ENCODE measurements at places on chromosomes 2 and 18.

DNA sequence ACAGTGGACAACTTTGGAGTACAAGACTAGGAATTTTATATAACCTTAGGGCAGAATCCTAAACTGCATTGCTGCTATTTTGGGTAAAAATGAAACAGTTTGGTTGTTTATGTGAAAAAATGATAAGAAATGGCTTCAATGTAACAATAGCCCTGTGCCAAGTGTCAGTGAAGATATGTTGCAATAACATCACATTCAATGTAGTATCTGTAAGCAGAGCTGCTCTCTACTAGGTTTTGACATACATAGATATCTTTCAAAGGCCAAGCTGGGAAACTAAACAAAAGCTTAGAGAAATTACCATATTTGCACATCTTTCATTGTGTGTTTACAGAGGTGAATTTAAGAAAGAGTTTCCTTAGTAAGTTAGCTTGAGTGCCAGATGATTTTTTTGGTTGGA lies 135.0 kb upstream of the DOK6 start:
- no peaks in the 10 kb centered on the region for H3K27me3 ChIP-seq
- no peak overlapping the region for H3K27ac ChIP-seq
- no peak for DNase-seq
- no peaks in the 10 kb centered on the region for H3K4me1 ChIP-seq
- peaks cover 16% of the 10 kb centered on the region for H3K36me3 ChIP-seq
- no peak overlapping the region for H3K4me3 ChIP-seq

DNA sequence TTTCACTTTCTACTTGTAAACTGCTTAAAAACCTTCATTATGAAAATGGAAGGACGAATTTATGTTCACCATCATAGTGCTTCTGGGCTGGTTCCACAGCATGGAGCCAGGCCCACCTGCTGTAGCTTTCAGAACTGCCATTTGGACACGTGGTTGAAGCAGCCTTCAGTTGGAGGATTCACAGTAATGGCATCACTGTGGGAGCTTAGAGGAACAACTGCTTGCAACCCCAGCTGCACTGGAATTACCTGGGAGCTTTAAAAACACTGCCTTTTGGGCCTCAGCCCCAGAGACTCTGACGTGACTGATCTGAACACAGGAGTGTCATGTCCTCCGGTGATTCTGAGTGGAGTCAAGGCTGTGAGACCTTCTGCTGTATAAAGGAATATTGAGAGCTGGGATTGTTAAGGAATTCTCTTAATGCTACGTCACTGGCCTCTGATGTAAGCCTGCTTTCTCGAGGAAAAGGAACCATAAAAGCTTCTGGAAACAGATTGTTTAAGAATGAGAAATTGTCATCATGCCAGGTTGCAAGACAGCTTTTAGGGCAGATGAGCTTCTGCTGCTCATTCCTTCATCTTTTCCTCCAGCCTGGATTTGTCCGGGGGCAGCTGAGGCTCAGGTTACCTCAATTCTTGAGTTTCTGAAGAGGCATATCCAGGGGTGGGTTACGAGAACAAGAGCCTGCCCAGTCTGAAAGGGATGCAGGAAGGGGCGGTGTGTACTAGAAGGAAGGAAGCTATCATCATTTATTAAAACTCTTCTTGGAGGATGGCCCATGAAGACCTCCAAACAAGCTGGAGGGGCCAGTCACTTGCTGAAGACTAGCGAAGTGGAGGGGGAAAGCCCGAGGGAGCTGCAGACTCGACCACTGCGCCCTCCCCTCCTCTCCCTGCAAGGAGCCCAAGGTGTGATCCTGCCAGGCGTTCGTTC lies 1.3 kb upstream of the IL1R1 start:
- peaks cover 14% of the 10 kb centered on the region for H3K36me3 ChIP-seq
- DNase-seq: no peak
- H3K4me1 ChIP-seq: peaks cover 25% of the 10 kb centered on the region
- no peak overlapping the region for H3K27ac ChIP-seq
- H3K4me3 ChIP-seq: peak overlapping the region; percentile 28

- H3K4me1 ChIP-seq: no peaks in the 10 kb centered on the region
- no peak overlapping the region for H3K4me3 ChIP-seq
- DNase-seq: no peak
- H3K36me3 ChIP-seq: no peaks in the 10 kb centered on the region
Observed at GRCh38 chr2:159788253-159788652, 9.8 kb downstream of the CD302 start.

DNA sequence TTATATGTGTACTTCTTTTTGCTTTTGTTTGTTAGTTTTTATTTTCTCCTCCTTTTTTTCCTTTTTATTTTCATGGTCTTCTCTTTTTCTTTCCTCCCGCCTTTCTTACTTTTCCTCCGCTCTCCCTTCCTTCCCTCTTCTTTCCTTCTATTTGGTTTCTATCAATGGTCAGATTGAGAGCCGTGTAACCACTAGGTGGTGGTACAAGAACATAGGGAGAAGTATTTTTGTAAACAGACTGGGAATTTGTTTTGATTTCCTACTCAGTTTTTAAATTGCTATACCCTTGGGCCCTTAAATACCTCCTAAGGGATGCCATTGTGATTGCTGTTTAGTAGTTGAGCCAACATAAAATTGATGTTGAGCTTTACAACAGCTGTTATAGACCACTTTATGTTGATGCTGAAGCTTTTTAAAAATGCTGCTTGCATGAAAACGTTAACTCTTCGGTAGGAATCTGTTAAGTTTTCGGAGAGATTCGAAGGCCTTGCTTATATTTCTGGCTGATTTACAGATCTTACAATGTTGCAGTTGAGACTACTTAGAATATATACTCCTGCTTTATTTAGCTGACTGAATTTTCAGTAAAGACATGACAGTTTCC lies 124.2 kb downstream of the UBE2E3 start:
- peaks cover 12% of the 10 kb centered on the region for H3K4me1 ChIP-seq
- H3K36me3 ChIP-seq: no peaks in the 10 kb centered on the region
- H3K4me3 ChIP-seq: peak overlapping the region; percentile 10
- DNase-seq: peak; percentile 63

DNA sequence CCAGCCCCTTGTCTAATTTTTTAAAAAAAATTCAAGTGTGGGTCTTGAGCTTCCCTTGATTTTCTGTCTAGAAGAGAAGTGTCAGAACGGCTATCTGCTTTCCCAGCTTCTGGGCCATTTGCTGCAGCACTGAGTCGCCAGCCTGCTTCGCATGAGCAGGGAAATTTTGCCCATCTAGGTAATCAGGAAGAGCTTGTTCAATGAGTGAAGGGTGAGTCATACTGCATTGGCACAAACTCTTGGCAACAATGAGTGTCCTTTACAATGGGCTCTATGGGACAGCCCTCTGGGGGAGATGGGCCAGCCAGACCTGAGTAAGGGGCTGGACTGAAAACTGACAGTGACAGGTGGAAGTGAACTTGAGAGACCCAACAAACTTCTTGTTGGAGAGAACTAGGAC lies 2.4 kb upstream of the RNF144A start:
- no peak for DNase-seq
- H3K4me3 ChIP-seq: peak overlapping the region; percentile 72
- no peaks in the 10 kb centered on the region for H3K27me3 ChIP-seq
- peaks cover 4% of the 10 kb centered on the region for H3K36me3 ChIP-seq
- peaks cover 81% of the 10 kb centered on the region for H3K4me1 ChIP-seq

- no peak for DNase-seq
- no peaks in the 10 kb centered on the region for H3K27me3 ChIP-seq
- H3K27ac ChIP-seq: peak overlapping the region; percentile 32
- H3K36me3 ChIP-seq: peaks cover 4% of the 10 kb centered on the region
Observed at GRCh38 chr2:20346565-20347381, 3.9 kb downstream of the PUM2 start.

DNA sequence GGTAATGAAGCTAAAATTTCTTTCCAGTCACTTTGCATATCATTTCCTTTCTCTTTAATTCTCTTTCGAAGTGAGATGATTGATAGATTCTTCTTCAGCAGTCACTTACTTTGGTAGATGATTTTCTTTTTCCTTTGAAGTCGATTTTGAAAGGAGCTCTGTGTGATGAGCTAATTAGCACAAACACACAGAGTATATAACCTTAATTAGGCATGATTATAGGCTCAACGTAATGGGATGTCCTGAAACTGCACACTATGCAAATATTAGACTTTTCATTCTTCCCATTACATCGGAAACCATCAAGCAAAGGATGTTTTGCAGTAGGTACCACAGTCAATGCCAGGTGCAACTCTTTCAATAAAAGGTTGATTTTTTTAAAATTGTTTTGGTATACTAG lies 6.4 kb upstream of the CTLA4 start:
- no peaks in the 10 kb centered on the region for H3K27me3 ChIP-seq
- H3K27ac ChIP-seq: no peak overlapping the region
- H3K4me3 ChIP-seq: no peak overlapping the region
- H3K4me1 ChIP-seq: peaks cover 11% of the 10 kb centered on the region
- no peak for DNase-seq

DNA sequence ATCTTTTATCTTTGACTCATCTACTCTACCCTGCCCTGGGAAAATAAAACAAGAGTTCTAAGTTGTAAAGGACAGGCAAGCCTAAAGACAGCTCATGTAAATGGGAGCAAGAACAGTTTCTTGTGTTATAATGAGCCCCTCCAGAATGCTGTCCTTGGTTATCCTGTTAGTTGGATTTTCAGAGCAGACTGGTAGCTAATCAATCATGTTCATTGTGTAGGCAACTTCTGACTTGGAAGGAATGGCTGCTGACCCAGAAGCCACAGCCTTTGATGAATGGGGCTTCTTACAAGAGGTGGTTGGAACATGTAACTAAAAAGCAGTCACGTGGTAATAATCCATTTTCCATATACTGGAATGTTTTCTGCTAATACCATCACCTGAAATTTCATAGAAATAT lies 254.2 kb downstream of the AGPS start:
- H3K4me1 ChIP-seq: no peaks in the 10 kb centered on the region
- no peak overlapping the region for H3K27ac ChIP-seq
- DNase-seq: no peak
- H3K4me3 ChIP-seq: no peak overlapping the region
- no peaks in the 10 kb centered on the region for H3K36me3 ChIP-seq

GRCh38 chr2:113091231-113091896 lies 23.6 kb downstream of the IL1F10 start:
- no peaks in the 10 kb centered on the region for H3K4me1 ChIP-seq
- H3K27ac ChIP-seq: no peak overlapping the region
- DNase-seq: no peak
- no peaks in the 10 kb centered on the region for H3K27me3 ChIP-seq
- H3K4me3 ChIP-seq: no peak overlapping the region
- H3K36me3 ChIP-seq: peaks cover 3% of the 10 kb centered on the region

GRCh38 chr2:211103989-211104388 lies 547.6 kb downstream of the CPS1 start:
- no peaks in the 10 kb centered on the region for H3K36me3 ChIP-seq
- DNase-seq: no peak
- no peak overlapping the region for H3K27ac ChIP-seq
- H3K27me3 ChIP-seq: no peaks in the 10 kb centered on the region

DNA sequence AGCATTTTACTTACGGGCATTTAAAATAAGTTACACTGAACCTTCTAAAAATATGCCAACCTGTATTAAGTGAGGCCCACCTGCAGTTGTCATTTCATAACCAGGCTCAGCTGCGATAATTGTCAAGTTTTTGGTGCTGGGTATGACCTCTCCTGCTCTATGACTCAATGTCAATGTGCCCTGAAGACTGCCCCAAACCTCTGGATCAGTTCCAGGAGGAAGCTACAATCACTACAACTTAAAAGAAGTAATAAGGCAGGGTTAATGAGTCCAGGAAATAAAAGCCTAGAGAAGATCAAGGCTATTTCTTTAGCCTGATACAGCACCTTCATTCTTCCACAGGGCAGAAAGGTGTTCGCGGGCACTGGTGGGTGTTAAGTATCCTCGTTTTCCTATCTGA lies 22.9 kb downstream of the POLR1A start:
- H3K36me3 ChIP-seq: no peaks in the 10 kb centered on the region
- no peak for DNase-seq
- peaks cover 26% of the 10 kb centered on the region for H3K4me1 ChIP-seq
- peak overlapping the region; percentile 27 for H3K27ac ChIP-seq

DNA sequence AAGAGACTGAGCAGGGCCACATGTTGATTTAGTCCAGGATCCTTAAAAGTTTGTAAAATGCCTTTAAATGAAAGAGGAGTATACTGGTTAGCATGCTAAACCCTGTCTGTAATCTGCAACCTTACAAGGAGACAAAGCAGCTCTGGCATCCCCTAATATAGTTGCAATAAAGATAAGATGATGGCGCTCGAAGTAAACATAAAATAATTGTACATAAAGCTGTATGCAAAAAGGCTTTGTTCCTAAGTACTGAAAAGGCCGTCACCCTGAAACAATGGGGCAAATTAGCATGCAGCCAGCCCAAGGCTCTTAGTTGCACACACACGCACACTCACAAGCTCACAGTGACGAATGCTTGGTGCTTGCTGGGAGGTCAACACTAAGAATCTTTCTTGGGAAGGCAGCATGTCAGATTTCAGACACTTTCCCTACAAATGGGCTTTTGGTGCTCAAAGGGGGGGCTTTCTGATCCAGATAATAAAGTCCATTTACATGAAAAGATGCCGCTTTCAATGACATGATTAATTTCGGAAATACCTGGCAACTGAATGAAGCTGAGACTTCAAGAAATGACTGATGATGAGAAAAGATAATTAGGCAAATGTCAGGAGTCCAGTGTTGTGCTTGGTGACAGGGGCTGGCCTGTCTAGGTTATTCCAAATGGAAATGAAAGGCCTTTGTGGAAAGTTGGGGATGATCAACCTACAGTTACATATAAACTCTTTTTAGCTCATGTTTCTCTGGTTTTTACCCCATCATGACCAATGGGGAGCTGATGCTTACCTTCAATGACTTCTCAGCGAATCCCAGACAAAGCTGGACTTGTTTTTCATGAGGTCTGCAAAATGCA lies 370.3 kb downstream of the MEIS1 start:
- DNase-seq: no peak
- H3K36me3 ChIP-seq: no peaks in the 10 kb centered on the region
- no peak overlapping the region for H3K27ac ChIP-seq

DNA sequence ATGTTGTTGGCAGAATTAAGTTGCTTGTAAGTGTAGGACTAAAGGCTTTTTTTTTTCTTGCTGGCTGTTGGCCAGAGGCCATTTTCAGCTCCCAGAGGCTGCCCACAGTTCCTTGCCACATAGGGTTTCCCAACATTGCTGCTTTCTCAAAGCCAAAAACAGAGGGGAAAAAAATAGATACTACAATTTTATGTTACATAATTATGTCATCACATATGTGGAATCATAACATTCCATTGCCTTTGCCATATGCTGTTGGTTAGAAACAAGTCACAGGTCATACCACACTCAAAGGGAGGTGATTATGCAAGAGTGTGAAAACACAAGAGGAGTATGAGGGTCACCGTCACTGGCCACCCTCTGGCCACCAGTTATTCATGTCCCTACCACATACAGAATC lies 154.5 kb downstream of the RTN4 start:
- no peak for DNase-seq
- no peaks in the 10 kb centered on the region for H3K27me3 ChIP-seq
- no peak overlapping the region for H3K27ac ChIP-seq

Data from naive thymus-derived CD8-positive, alpha-beta T cell (primary cell).